ENCODE measurements at places on chromosomes 6 and 20. TPM values are rescaled to one million over a fixed set of nuclear protein-coding genes. Genes with fewer than 3 reads are reported as not detected.

DNA sequence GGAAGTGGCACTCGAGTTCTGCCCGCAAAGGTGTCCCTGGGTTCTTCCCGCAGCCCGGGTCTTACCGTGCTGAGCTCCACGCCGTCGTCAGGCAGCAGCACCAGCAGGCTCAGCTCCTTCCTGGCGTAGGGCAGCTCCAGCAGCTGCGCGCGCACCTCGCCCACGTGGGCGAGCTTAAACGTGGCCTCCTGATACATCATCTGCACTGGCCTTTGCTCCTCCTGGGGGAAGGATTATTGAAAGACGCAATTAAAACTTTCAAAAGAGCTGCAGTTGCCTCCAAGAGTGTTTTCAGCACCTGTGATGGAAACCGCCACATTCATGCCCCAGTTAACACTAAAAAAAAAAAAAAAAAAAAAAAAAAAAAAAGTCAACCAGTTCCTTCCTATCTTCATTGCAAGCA is 11.3 kb downstream of the SERPINB9 start:
- no peak for DNase-seq

DNA sequence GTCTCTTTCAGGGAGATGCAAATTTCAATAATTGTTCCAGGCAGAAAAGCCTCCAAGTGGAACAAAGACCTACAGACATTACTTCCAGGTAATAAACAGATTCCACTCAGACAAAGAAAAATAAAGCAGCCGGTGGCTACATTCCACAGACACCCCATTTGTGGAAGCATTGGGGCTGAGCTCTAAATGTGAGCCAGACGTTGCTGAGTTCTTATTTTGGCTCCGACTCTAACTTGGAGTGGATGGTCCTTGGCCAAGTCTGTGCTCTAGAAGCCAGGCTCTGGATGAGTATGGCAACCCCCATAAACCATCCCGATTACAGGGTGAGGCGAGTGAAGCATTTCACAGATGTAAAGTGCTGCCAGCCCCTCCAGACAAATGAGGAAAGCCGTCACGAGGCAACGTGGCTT is 6.6 kb downstream of the TRAM2 start:
- no peak for DNase-seq

DNA sequence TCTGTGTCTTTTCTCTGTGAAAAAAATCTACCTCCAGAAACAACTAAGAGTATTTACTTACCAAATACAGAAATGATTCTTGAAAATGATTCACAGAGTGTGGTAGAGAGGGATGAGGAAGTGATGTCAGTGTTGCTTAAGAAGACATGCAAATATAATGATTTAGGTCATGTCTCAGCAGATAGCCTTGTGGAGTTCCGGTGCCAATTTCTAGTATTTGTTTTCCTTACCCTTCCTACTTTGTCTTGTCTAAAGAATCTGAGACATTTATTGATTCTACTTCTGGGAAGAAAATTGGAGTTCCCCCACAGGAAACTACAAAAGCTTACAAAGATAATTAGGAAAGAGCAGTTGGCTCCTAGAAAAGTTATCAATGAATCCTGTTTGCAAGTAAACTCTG is 68.8 kb downstream of the GJA1 start:
- DNase-seq, result no peak

DNA sequence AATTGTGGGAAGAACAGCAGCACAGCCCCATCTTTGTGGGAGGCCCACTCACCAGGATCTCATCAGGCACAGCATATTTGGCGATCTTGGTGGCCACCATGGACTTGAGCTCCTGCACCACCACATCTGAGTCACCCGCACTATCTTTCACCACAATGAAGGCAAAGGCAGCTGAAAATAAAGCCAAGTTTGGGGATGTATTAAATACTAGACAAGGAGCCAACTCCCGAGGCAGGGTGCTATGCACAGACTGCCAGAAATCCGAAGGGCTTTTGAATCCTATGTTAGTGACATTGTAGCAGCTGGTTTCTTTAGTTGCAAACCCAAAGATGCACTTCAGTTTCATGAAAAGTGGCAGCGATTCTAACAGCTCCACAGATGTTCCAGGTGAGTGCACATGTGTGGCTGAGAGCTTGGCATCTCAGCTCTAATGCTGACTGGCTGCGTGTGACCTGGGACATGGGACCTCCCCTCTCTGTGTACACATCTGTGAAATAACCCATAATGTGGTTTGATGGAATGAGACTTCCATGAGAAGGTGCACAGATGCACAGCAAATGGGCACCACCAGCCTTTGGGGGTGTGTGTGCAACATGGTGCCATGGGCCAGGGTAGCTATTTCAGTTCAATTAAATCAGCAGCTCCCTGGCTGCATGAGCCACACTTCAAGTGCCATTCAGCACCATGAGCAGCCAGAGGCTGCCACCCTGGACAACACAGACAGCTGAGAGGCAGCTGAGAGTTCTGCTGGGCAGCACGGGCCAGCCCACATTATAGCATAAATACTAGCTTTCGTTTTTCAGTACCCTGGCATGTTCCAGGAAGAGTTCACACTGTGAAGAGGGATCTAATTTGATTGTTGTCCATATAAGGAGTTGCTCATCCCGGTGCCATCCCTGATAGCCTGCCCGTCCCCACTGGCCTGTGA is 16.9 kb upstream of the APMAP start:
- DNase-seq, result no peak

- DNase-seq, result no peak
Observed at GRCh38 chr6:87588756-87589407, 905 bp downstream of the RARS2 start.

DNA sequence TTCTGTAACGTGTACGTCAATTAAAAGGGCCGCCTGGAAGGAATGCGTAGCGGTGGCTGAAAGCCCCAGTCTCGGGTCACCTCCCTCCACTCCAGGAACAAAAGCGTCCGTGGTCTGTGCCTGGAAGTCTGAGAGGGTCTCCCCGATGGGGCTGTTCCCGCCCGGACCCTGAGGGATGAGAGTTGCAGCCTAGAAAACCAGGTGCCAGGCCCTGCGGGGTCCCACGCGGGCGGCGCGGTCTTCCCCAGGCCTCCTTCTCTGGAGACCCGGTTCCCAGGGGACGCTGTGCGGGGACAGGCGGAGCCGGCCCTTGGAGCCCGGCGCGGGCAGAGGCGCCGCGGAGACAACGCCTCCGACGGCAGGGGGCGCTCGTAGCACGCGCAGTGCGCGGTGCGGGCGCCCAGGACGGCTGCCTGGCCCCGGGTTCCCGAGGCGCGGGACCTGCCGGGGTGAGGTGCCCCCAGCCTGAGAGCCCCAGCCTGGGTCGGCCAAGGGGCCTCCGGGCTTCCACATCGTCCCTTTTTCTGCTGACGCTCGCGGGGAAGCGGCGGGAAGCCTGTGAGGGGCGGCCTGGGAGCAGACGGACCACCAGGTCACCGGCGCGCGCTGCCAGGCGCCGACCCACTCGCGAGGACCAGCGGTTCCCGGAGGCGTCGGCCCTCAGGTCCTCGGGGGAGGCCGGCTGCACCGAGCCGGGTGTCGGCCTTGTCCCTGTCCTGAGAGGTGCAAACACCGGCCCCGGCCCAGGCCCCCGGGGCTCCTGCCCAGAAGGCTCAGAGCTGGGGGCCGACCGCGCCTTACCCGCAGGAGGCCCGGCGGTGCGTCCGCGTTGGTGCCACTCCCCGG is 5.3 kb upstream of the FOXC1 start:
- no peak for DNase-seq

GRCh38 chr6:119395192-119395591 is 45.6 kb upstream of the MAN1A1 start:
- no peak for DNase-seq

GRCh38 chr20:9503526-9504245 is 10.7 kb upstream of the LAMP5 start:
- no peak for DNase-seq

DNA sequence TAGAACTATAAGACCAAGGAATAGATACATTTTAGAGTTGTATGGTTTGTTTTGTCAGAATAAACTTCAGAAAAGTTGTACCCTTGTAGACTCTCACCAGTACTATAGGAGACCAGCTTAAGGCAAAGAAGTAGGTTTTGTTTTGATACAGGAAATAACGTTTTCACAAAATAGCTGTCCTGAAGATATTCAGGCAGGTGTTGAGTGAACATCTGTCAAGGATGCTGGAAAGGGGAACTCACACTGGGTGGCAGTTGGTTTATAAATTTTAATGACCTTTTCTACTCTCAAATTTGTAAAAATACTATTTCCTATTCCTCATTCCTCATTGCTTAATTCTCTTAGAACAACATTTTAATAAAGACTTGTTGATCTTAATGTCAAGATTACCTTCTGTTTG is 174.0 kb upstream of the MAN1A1 start:
- no peak for DNase-seq

DNA sequence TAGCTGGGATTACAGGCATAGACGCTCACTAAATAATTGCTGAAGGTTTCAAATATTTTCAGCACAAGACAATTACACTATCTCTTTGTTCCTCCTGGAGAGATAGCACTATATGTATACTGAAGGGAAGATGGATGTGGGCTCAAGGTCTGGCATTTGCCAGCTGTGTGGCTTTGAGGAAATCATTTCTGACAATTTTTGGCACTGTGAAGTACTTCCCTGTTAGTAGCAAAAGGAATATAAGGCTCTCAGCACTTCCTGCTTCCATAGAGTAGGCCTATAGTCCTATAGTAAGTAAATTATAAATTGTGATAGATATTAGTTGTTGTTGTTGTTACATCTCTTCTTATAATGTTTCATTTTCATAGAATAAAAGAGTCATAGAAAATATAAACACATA is 271.1 kb downstream of the SAMD5 start:
- no peak for DNase-seq

DNA sequence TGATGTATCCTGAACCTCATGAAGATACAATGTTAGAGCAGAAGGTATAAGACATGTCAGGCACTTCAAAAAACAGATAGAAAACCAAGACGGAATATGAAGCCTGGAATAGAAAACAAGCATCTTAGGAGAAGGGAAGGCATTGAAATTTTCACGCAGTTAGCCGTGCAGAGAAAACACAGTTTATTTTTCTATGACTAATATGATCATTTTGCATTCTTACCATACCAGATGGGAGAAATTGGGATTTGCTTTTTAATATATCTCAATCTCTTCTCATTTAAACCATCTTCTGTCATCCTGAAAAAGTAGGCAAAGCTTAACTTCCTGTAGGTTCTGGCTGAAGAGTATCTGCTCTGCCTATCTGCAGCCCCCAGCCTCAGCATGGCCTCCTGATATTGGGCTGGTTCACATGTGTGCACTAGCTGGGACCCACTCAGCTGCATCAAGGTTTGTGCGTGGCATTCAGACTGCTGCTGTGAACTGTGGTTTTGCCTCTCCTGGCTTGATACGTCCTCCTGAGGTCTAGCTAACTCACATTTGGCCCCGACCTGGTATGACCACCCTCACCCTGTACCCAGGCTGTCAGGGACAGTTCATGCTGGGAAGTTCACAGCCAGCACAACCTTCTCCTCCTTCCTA is 392.5 kb upstream of the SASH1 start:
- no peak for DNase-seq

- no peak for DNase-seq
Observed at GRCh38 chr6:111282515-111282914, 195.2 kb downstream of the SLC16A10 start.

DNA sequence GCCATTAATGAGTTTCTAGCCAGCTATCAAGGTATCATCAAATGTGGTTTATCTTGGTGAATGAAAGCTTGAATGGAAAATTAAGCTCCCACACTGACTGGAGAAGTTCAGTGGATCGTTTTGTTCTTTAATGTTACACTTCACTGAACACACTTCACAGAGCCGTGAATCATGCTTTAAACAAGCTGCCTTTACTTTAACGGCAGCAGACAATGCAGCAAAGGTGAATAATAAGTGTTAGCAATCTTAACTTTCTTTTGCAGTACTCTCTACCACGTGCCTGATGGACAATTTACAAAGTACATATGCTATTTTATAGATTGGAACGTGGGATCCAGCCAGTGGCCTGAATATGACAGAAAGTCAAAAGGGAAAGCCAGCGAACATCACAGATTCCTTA is 424.5 kb downstream of the GRIK2 start:
- DNase-seq, result peak; percentile 22

- no peak for DNase-seq
Observed at GRCh38 chr6:166341464-166341863, 881 bp downstream of the SFT2D1 start.

GRCh38 chr6:168122521-168122920 is 43.5 kb upstream of the FRMD1 start:
- DNase-seq, result no peak

- no peak for DNase-seq
Observed at GRCh38 chr6:106000935-106001334, 85.2 kb upstream of the PRDM1 start.

DNA sequence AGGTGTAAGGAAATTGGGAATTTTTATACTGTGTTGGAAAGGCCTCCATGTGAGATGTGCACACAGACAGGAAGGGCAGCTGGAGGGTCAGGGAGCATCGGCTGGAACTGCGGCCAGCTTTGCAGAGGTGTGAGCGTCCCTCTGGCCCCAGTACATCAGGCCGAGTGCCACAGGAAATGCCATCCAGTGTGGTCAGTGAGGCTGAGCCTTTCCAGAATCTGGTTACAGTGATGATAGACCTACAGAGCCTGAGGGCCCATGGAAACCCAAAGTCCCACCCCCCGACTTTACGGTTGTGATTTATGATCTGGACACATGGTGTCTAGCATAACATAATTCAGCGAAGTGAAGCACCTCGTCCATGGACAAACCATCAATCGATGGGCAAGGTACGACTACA is 137.3 kb upstream of the PDE10A start:
- DNase-seq, result no peak

GRCh38 chr6:47512872-47513271 is 35.3 kb downstream of the CD2AP start:
- peak; percentile 8 for DNase-seq

DNA sequence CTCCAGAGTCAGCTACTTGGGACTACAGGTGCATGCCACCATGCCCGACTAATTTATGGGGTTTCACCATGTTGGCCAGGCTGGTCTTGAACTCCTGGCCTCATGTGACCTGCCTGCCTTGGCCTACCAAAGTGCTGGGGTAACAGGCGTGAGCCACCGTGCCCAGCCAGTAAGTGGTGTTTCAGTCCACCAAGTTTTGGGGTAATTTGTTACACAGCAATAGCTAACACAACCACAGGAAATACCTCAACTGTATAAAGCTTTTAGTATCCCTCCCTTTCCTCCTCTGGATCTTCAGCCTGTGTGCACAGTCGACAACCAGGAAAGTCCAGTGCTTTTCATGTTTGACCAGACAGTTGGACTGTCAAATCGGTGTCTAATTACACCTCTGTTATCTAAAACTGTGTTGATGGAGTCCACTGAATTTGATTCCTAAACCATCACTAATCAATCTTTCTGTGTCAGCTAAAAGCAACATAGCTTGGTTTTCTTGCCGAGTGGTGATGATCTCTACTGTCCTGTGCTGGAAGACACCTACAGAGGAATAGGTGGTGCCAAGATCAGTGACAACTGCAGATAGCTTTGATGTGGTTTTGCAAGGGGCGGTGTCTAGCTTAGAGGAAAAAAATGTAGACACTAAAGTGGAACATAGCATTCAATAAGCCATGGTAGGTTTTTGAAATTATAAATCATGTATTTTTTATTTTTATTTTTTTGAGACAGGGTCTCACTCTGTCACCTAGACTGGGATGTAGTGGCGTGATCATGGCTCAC is 22.2 kb upstream of the ZBTB2 start:
- DNase-seq, result no peak

- DNase-seq, result no peak
Observed at GRCh38 chr6:15781890-15782289, 119.1 kb upstream of the DTNBP1 start.

Gene HMGN3
- polyA plus RNA-seq, result 336 TPM

Gene AKAP12
- 150 TPM for polyA plus RNA-seq

Gene ADAT2
- polyA plus RNA-seq, result 30.7 TPM

Gene SLC2A10
- polyA plus RNA-seq, result 16.6 TPM

Gene RIPPLY2
- not detected for polyA plus RNA-seq

Gene NCOA7
- polyA plus RNA-seq, result 59.3 TPM

Gene MUCL3
- polyA plus RNA-seq, result 0.10 TPM

Gene TSPYL4
- polyA plus RNA-seq, result 63.1 TPM

Gene GPX5
- polyA plus RNA-seq, result not detected

Gene CD40
- polyA plus RNA-seq, result 5.0 TPM

Data from left kidney (tissue), 8 donors.